ENCODE measurements at places on chromosomes 4 and X.

GRCh38 chr4:110059556-110060191 lies 138.7 kb downstream of the ELOVL6 start:
- no peak for DNase-seq

- no peak for DNase-seq
Measured at GRCh38 chrX:291411-291901, 10.3 kb downstream of the PLCXD1 start.

GRCh38 chrX:133350751-133351150 lies 64.5 kb downstream of the GPC4 start:
- DNase-seq, result no peak

DNA sequence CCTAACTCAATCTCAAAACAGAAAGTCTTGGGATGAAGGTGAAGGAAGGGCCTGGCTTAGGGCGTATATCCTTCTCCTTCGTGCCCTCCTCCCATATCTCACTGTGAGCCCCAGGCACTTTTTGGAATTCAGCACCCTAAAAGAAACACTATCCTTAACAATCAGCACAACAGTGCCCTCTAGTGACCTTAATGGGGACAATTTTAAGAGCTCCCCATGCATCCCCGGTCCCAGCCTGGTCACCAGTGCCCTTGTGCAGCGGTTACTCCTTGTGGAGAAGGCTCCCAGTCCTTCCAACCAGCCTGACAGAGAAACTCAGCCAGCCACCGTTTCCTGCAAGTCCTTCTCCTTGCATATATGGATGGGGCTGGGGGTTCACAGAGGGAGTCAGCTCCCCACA lies 4.2 kb downstream of the PAK3 start:
- peak; percentile 77 for DNase-seq

DNA sequence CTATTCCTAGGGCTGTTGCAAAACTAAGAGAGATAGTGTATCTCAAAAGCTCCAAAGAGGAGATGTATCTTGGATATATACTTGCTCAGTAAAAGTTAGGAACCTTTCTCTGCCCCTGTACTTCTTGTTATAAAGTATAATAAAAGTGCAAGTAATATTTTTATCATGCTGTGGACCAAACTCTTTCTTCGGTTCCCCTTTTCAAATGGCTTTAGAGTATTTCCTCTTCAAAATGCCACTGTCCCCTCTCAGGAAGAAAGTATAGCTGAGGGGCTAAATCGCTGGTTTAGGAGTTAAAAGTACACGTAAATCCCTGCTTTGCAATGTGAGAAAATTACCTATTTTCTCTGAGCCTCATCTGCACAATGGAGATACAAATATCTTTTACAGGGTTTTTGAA lies 169.1 kb upstream of the FTHL17 start:
- DNase-seq, result no peak

DNA sequence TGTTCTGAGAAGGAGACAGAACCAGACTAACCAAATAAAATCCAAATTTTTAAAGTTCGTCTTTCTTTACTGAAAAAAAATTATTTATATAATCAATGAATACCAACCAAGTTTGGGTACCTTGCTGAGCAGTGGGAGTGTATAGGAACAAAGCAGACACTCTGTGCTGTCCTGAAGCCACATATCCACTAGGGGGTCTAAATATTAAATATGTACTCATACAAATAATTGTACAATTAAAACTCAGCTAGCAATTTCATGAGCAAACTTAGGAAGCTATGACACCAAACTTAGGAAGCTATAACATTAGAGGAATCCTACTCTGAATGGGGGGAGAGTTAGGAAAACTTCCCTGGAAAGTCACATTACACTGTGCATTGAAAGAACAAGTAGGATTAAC lies 582.0 kb upstream of the EPHA5 start:
- no peak for DNase-seq

Measured in GM03348 (cell line).